ENCODE measurements at places on chromosomes 13 and 19.

- DNase-seq: no peak
These were observed 17.7 kb downstream of the WTIP start for GRCh38 chr19:34499155-34499834.

DNA sequence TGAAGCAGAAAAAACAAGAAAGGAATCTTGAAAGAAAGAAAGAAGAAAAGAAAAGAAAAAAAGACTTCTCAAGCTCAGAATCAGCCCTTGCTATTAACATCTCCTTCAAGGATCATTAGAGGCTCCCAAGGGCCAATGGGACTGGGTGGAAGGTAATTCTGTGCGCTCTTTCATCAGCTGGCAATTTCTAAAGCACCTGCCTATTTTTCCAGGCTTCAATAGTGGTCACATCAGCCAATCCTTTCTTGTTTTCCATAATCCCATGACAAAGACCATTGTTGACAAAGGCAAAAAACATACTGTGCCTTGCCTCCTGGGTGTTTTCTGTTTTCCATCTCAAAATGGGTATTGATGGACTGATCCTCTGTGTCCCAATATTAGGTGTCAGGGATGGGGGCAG, 88.2 kb upstream of the TSC22D1 start:
- no peak for DNase-seq

GRCh38 chr13:46554951-46555350, 2.0 kb downstream of the LRCH1 start:
- no peak for DNase-seq

- no peak for DNase-seq
These were observed 43.2 kb downstream of the ARHGEF7 start for GRCh38 chr13:111158136-111158805.

GRCh38 chr13:75660694-75661093, 24.6 kb downstream of the LMO7 start:
- DNase-seq: no peak

- no peak for DNase-seq
These were observed 401 bp upstream of the ZNF765 start for GRCh38 chr19:53394522-53394973.

GRCh38 chr13:31334547-31334946, 134.8 kb downstream of the B3GLCT start:
- DNase-seq: no peak

DNA sequence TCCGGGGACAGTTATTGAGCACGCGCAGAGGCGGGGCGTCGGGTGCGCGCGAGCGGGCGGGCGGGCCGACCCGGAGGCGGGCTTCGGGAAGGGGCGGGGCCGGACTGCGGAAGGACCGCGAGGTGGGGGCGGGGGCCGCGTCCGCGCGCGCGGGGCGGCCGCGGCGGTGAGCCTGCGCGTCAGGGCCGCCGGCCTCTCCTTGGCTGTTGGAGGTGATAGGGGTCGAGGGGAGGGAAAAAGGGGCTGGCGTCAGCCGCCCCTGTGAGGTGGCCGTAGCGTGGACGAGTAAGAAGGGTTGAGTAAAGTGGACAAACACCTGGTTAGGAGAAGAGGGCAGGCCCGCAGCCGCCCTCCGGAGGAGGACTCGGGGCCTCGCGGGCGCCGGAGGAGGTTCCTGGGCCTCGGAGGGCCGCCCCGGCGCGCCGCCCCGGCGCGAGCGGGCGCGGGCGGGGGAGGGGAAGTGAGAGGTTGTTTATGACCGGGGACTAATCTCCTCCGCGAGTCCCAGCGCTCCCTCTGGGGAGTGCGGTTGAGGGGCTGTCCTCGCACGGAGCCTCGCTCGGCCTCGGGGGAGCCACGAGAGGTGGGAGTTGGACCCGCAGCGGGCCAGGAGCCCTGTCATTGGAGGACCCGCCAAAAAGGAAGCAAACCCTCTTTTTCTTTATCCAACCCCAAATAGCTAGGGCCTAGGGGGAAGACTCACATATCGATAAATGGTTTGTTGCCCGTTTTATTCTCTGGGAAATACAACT, 547 bp upstream of the INTS6 start:
- DNase-seq: peak; percentile 85

DNA sequence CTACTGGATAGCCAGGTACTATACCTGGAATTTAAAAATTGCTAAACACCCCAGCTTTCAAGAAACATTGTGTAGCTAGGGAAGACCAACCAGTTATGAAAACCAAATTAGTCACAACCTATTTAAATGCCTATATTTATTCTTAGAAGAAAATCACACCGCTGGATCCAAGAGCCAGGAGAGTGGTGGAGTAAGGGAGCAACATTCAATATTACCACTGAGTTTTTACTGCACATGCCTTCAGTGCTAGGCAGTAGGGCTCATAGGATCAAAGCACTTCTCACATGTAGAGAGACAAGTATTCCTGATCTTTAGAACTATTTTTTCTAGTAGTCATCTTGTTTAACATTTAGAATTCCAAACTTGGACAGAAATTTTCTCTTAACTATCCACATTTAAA, 11.2 kb downstream of the ITM2B start:
- no peak for DNase-seq

GRCh38 chr13:66974174-66974573, 256.0 kb downstream of the PCDH9 start:
- no peak for DNase-seq

GRCh38 chr19:9914001-9914314, 22.4 kb downstream of the OLFM2 start:
- no peak for DNase-seq

GRCh38 chr13:25352230-25352629, 19.5 kb upstream of the ATP8A2 start:
- DNase-seq: no peak

DNA sequence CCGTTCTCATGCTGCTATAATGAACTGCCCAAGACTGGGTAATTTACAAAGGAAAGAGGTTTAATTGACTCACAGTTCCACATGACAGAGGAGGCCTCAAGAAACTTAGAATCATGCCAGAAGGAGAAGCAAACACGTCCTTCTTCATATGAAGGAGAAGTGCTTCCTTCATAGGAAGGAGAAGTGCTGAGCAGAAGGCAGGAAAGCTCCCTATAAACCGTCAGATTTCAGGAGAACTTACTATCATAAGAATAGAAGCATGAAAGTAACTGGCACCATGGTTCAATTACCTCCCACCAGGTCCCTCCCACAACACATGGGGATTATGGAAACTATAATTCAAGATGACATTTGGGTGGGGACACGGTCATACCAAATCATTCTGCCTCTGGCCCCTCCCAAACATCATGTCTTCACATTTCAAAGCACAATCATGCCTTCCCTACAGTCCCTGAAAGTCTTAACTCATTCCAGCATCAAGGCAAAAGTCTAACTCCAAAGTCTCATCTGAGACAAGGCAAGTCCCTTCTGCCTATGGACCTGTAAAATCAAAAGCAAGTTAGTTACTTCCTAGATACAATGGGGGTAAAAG, 10.6 kb downstream of the ACOD1 start:
- DNase-seq: no peak

- no peak for DNase-seq
These were observed 54.5 kb downstream of the USP12 start for GRCh38 chr13:27117158-27117557.

GRCh38 chr13:61954092-61954491, 538.4 kb upstream of the PCDH20 start:
- DNase-seq: no peak

DNA sequence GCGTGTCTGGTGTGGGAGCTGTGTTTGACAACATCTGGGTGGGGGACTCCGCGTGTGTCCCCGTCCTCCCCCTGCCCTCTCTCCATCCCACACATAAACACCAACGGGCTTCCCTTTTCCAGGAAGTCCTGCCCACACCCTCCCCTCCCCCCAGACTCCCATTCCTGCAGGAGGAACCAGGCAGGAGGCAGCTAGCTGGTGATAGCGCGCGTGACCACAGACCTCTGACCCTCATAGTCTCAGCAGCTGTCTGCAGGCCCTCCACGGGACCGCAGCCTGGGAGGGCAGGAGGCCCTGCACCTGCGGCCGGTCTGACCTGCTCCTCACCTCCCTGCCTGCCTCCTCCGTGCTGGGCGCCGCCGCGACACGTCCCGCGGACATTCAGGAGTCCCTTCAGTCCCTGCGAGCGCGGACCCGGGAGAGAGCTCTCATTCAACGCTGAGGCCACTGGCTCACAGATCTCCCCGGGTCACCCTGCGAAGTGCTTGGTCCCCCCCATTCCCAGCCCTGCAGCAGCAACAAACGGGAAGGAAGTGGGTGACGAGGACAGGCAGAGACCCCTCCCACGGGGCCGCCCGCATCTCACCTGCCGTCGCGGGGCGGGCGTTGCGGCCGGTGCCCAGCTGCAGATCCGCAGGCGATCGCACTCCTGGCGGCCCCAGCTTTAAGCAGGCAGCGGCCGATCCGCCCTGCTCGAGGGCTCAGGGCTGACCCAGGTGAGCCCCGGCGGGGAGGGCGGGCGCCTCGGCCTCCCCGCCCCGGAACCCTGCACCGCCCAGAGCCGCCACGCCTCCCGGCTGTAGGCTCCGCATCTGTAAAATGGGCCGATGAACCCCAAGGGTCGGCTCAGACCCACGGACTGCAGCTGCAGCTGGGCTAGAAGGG, 1.1 kb upstream of the ACP5 start:
- DNase-seq: peak; percentile 36

- no peak for DNase-seq
These were observed 42.3 kb upstream of the GJB6 start for GRCh38 chr13:20274466-20274865.

DNA sequence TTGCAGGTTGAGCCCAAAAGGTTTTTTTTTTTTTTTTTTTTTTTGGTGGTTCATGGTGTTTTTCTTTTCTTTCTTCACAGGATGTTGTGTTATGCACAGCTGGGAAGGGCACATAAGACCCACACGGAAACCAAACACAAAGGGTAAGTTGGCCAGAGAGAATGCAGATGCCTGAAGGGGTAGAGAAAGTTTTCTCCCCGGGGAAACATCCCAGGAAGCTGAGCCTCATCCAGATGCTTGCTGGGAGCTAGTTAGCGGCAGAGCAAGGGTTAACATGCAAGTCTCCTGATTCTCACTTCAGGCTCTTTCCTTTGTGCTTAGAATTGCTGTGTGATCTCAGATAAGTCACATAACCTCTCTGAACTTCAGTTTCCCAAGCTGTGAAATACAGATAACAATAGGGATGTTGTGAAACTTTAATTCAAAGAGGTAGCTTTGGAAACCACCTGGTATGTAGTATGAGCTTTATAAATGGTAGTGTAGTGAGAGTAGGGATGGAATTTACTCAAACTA, 3.1 kb downstream of the ADGRE1 start:
- DNase-seq: peak; percentile 41

- no peak for DNase-seq
These were observed 231.0 kb upstream of the IRS2 start for GRCh38 chr13:110017379-110017778.

- peak; percentile 91 for DNase-seq
These were observed 11.7 kb downstream of the NTN5 start for GRCh38 chr19:48660852-48661710.

DNA sequence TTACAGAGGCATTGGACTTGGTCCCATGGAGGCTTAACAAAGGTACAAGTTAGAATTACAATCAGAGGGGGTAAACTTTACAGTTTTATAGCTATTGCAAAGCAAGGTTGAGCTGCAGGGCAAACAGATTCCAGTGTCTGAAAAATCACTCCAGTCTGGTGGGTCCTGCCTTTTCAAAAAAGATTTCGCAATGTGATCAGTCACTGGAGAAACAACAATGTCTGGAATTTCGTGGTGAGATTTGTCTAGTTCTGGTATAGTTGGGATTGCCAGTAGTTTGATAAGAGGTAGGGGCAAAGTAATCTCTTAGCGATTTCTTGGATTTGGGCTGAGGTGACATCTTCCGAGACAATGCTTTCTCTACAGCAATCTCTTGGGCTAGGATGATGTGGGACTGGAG, 1198.2 kb upstream of the PCDH9 start:
- no peak for DNase-seq

GRCh38 chr13:41386211-41386610, 71.1 kb upstream of the RGCC start:
- no peak for DNase-seq
